Endothelial cell (in vitro differentiated cells): ENCODE measurements at places on chromosomes 16 and 17.

DNA sequence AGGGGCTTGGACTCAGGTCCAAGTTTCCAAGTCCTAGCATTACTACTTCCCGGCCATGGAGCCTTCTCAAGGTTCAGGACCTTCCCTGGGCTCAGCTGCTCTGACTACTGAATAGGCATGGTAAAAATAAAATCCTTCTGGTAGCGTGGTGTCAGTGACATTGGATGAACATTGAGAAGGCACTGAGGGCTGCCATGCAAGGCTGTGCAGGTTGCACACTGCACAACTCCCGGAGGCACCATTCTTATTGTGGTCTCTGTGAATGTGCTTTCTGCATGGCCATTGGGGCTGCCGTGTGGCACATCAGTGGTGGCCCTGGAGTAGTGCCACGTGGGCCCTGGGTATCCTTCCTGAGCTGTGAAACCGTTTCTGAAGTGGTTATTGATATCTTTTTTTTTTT lies 250.2 kb upstream of the CIBAR2 start:
- DNase-seq = no peak

DNA sequence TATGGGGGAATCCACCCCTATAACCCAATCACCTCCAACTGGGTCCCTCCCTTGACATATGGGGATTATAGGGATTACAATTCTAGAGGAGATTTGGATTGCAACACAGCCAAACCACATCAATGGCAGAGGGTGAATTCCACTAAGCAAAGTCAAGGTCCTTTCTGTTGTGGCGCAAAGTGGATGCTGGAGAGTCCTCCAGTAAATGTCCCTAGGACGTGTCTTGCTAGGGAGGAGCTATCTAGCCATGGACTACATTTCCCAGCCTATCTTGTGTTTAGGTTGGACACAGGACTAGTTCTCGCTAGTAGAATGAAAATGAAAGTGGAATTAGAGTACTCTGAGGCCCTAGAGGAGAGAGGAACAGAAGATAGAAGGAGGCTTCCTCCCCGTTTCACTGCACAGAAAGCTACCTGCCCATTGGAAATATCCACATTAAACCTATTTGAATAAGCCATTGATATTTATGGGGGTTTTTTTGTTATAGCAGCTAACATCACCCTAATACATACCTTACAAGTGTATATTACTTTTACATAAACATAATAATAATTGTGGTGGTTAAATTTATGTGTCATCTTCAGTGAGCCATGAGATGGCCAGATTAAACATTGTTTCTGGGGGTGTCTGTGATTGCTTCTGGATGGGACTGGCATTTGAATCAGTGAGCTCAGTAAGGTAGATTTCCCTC lies 56.7 kb upstream of the ERCC4 start:
- DNase-seq = no peak

GRCh38 chr17:15954222-15954621 lies 9.3 kb downstream of the ADORA2B start:
- DNase-seq = no peak

- DNase-seq = no peak
These were observed 9.4 kb downstream of the CRYBA1 start for GRCh38 chr17:29255926-29256522.

DNA sequence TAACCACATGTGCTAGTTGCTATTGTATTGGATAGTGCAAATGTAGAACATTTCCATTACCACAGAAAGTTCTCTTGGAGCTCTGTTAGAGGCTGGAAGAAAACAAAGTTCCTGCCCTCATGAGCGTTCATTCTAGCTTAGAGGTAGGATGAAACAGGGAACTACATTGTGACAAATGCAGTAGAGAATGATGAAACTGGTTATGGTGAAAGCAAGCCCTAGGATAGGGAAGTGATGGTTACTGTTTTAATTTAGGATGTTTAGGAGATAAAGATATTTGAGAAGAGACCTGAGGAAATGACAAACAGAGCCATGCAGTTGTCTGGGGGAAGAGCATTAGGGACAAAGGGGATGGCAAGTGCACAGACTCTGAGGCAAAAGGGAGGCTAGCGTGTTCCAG lies 50.7 kb downstream of the AATF start:
- DNase-seq = no peak

DNA sequence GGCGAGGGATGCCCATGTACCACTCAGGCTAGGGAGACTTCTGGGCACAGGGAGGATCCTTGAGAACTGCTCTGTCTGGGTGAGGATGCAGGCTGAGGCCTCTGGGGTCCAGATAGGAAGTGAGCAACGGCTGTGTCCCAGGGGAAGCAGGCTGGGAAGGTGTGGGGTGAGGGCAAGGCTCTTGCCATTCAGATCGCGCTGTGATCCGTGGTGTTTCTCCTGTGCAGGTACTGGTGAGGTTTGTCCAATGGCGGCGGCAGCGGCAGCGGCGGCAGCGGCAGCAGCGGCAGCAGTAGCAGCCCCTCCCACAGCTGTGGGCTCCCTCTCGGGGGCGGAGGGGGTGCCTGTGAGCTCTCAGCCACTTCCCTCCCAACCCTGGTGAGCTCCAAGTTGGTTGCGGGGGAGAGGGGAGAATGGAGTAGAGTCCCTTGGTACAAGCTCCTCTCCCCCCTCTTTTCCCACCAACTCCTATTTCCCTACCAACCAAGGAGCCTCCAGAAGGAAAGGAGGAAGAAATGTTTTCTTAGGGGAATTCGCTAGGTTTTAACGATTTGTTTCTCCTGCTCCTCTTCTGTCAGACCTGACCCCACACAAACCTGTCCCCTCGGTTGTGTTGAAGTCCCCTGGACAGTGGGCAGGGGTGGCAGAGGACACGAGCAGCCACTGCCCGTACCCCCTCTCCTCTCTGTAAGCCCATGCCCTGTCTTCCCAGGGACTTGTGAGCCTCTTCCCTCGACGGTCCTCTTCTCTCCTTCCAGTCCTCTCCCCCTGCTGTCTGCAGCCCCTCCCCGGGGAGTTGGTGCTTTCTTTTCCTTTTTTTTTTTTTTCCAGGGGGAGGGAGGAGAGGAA lies 1.9 kb upstream of the PRRT2 start:
- DNase-seq = no peak

- no peak for DNase-seq
These were observed 20.1 kb upstream of the MLYCD start for GRCh38 chr16:83878838-83879237.

DNA sequence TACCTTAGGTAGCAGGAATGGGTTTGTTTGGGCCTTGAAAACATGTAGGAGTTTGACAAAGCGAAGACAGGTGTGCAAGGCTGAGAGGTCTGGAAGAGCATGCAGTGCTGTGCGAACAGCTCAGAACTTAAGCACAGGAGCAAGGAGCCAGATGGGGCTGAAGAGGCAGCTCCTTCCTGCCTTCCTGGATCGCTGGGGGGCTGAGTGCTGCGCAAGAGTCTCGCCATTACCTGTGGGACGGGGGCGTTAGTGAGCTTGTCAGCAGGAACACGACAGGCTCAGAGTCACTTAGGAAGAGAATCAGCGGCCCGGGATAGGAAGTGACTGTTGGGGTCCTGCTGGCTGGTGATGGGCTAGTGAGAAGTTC lies 464 bp upstream of the MRM1 start:
- DNase-seq = no peak

GRCh38 chr17:73705594-73705993 lies 61.3 kb upstream of the SDK2 start:
- DNase-seq = no peak

DNA sequence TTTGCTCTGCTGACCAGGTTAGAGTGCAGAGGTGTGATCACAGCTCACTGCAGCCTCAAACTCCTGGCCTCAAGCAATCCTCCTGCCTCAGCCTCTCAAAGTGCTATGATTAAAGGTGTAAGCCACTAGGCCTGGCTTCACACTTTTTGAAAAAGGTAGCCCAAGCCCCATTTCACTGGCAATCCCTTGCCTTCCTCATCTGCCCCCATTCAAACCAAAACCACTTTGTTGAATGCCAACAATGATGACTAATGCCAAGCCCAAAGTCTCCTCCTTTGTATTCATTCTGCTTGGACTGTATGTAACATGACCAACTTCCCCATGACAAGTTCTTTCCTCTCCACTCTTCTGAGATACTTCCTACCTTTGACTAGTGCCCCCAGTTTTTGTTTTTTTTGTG lies 33.1 kb downstream of the N4BP1 start:
- no peak for DNase-seq

DNA sequence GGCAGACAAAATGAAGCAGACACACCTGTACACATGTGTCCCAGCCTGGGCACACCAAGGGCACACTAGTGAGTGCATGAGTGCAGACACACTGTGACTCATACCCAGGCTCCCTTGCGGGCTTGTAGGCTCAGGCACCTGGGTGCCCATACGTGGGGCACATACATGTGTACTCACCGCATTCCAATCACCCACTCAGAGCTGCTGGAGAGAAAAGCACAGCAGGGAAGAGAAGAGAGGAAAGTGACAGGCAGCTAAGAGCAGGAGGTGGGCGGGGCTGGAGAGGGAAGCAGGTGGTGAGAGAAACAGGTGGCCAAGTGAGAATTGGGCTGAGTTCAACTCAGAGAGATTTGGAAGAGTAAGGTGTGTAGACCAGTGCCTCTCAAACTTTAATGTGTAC lies 54.0 kb downstream of the TMEM132E start:
- no peak for DNase-seq

- DNase-seq = no peak
These were observed 1.7 kb downstream of the AOC2 start for GRCh38 chr17:42845918-42846593.

GRCh38 chr16:51591480-51591879 lies 440.4 kb upstream of the SALL1 start:
- no peak for DNase-seq

GRCh38 chr16:69926241-69926640 lies 24.9 kb upstream of the CLEC18A start:
- no peak for DNase-seq

DNA sequence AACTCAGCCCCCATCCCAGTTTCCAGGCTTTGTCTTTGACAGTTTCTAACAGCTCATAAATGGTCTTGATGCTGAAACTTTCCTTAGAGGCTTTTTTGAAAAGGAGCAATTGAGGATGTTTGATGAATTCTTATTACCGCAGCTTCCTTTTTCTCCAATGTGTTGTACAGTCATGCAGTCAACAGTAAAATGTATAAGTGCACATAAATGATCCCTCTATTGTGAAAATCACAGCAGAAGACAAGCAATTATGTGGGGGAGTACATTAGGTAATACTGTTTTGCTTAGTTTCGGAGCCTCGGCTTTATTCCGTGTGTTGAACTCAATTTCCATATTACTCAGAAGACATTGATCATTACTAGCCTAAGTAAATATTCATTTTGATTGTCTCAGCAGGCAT lies 673.7 kb downstream of the CDH8 start:
- DNase-seq = no peak

GRCh38 chr16:15443753-15444152 lies 9.4 kb downstream of the BMERB1 start:
- no peak for DNase-seq

- DNase-seq = no peak
These were observed 13.8 kb upstream of the CD79B start for GRCh38 chr17:63945784-63946439.

DNA sequence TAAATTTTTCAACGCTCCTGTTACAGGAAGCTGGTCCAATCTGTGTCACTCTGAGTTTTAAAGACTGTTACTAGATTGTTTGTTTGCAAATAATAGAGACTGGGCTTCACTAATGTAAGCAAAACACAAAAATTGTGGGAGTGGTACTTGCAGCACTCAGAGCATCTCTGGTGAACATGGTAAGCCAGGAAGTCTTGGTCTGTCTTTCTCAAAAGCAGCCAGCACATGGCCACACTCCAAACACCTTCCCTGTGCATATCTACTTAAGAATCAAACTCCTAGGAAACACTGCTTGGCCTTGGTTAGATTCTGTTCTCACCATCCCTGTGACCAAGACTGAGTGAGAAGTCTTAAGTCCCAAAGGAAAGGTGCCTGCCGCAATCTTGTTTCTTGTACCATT lies 49.7 kb upstream of the SALL1 start:
- no peak for DNase-seq

DNA sequence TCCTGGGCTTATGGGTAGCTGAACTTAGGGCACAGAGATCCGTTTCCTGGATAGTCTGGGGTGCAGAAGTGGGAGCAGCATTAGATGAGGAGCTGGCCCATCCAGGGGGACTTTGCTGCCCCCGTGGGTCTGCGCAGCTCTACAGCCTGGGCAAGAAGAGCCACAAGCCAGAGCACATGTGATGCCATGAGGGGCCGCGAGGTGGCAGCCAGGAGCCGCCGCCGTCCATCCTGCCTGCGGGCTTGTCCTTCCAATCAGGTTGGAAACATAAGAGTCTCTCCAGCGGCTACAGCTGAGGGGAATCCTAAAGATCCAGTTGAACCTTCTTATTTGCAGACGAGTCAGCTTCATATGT lies 21.9 kb downstream of the C1QTNF1 start:
- DNase-seq = peak; percentile 88

DNA sequence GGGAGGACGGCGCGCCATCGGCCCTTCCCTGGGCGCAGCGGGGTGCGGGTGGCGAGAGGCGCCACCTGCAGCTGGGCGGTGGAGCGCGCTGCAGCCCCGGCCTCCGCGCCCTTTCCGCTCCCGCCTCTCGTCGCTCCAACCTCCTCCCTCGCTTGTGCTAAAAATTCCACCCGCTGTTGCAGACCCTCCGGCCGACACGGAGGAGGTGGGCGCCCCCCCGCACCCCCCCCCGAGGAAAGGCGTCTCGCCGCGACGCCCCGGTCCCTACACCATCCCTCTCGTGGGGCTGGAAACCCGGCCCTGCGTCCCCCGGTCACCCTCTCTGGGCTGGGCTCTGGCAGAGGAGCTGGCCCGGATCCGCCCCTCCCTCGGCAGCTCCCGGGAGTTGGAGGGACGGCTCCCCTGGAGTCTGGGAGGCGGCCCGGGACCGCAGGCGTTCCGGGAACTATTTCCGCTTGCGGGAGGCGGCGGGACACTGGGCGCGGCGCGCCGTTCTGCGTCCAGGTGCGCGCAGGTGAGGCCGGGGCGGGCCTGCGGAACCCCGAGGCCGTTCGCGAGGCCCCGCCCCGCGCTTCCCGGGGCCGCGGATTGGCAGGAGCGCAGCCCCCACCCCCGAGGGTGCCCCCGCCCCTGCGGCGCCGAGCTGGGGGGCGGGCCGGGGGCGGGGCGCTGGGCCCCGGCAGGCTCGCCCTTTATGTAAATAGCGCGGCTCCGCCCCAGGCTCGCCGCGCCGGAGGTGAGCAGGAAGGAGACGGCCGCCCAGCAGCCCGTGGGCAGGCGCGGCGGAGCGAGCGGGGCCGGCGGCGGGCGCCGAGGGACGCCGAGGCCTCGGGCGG lies at the start of gene LLGL2:
LLGL2 (plus strand) TSS at position 728 of the 836 bp plus-strand sequence. CDS start 17,730 bp downstream, outside the sequence.
- DNase-seq = peak; percentile 68

DNA sequence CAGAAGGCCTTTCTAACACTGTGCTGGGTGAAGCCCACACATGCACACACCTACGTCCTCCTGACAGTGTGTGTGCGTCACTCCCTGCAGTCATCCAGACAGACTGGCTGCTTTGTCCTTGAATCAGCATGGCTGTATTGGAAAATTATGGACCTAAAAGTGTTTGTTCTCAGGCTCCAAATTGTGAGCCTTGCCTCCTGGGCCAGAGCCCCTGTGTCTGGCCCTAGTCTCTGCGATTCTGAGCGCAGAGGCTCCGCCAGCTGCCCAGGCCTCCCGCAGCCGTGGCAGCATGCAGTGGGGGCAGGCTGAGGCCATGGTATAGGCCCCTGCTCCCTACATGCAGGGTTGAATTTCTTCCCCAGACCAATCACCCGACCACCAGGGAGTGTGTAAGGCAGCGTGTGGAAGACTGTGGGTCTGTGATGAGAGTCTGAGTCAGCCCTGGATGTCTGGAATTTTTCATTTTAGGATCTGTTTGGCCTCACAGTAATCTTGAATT lies 166.9 kb downstream of the LGALS9B start:
- no peak for DNase-seq

GRCh38 chr17:19242926-19243325 lies 5.8 kb downstream of the EPN2 start:
- DNase-seq = no peak
